Upper lobe of right lung (tissue), 1 donor: ENCODE measurements at places on chromosomes 5 and 9. TPM values are rescaled to one million over a fixed set of nuclear protein-coding genes. Genes with fewer than 3 reads are reported as not detected.
A peak's percentile ranks its signal among the peaks of the same experiment; 100 is the strongest.

DNA sequence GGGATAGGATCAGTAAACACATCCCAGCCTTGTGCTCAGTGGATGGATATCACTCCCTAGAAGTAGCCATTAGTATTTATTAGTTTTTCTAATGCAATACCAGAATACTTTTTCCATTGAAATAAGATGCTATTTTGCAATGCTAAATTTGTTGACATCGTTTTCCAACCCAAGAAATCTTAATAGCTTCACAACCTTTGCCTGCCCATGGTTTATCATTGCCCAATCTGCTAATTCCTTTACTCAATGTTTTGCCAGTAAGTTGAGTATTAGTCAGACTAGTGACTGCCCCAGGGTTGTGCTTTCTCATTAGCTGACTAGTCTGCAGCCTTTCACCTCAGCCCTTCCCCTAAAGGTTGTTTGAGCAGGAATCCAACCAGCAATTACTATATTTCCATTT is 62.9 kb downstream of the NREP start:
- peaks cover 11% of the 10 kb centered on the region for H3K4me1 ChIP-seq
- no peaks in the 10 kb centered on the region for H3K36me3 ChIP-seq
- H3K27me3 ChIP-seq, result no peaks in the 10 kb centered on the region
- H3K4me3 ChIP-seq, result no peak overlapping the region

DNA sequence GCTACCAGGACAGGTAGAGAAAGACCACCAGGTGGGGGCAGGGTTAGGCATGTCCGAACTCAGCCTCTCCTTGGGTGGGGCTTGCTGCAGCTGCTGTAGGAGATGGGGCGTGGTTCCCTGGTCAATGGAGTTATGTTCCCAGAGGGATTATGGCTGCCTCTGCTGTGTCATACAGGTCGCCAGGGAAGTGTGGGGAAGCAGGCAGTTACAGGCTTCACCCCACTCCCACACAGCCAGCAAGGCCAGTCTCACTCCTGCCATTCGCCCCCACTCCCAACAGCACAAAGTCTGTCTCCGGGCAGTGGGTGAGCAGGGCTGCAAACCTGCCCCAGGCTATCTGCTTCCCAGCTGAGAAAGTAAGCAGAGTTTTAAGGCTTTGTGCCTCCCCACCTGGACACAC is 20.0 kb upstream of the CEP72 start:
- no peak overlapping the region for H3K27ac ChIP-seq
- H3K4me1 ChIP-seq, result no peaks in the 10 kb centered on the region
- peak; percentile 48 for DNase-seq
- H3K4me3 ChIP-seq, result no peak overlapping the region

- H3K27me3 ChIP-seq, result no peaks in the 10 kb centered on the region
- H3K36me3 ChIP-seq, result no peaks in the 10 kb centered on the region
- H3K4me1 ChIP-seq, result no peaks in the 10 kb centered on the region
- H3K4me3 ChIP-seq, result no peak overlapping the region
These were observed 22.5 kb upstream of the PTPN3 start for GRCh38 chr9:109520475-109521132.

DOK3 gene
- 45.6 TPM for total RNA-seq
